ENCODE measurements at places on chromosomes 1 and 21.

DNA sequence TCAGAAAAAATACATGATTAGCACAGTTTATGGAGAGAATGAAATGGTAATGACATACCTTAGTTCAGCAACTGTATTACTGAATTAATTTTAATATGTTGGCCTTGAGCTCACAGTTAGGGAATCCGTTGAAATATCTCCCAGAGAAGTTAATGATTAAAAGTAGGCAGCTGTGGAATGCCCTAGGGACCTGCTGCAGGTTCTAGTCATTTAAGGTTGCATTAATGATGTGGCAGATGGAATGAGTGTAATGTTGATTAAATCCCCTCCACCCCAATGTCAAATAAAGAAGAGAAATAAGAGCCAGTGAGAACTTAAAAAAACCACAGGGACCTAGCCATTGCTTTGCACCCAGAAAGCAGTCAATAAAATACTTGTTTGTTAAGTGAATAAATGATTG, 40.3 kb upstream of the TRIM45 start:
- no peak for DNase-seq

DNA sequence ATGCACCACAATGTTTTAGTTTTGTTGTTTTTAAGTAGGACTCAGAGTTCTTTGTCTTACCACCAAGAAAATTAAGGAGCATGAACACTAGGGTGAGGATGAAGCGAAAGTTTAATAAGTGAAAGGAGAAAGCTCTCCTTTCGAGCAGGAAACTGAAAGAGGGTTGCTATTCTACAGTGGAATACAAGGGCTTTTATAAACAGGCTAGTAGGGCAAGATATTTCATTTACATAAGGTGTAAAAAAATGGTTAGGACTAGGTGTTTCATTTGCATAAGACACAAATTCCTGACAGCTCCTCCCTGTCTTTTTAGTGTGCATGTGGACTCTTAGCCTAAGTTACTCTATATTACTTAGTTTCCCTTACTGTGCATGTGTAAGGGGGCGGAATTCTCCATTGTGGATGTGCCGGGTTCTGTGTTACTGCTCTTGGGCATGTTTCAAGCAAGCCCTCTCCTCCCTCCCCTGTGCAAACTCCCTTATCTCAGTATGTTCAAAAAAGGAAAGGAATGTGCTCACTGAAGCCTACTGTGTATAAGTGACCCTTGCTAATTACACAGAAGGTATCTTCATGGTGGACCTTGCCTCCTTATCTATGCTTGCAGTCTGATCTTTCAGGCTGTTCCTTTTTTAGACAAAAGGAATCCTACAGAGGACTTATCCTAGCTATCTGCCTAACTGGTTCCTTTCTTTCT, 7.3 kb downstream of the TSHB start:
- DNase-seq, result no peak

DNA sequence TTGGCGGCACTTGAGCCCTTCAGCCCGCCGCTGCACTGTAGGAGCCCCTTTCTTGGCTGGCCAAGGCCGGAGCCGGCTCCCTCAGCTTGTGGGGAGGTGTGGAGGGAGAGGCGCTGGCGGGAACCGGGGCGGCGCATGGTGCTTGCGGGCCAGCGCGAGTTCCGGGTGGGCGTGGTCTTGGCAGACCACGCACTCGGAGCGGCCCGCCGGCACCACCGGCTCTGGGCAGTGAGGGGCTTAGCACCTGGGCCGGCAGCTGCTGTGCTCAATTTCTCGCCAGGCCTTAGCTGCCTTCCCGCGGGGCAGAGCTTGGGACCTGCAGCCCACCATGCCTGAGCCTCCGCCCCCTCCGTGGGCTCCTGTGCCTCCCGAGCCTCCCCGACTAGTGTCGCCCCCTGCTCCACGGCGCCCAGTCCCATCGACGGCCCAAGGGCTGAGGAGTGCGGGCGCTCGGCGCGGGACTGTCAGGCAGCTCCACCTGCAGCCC, 673.7 kb upstream of the BRINP3 start:
- DNase-seq, result no peak

DNA sequence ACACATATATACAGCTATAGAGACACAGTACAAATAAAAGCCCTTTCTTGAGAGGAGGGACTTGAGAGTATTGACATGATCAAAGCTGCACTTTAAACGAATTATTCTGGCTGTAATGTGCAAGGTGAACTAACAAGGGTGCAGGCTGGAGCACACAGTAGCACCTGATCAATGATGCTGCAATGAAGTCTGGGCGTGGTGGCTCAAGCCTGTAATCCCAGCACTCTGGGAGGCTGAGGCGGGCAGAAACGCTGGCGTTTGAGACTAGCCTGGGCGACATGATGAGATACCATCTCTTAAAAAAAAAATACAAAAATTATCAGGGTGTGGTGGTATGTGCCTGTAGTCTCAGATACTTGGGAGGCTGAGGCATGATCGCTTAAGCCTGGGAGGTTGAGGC, 14.1 kb upstream of the CTH start:
- DNase-seq, result no peak

- DNase-seq, result no peak
Observed at GRCh38 chr1:172980456-172980855, 70.3 kb downstream of the TNFSF18 start.

- DNase-seq, result no peak
Observed at GRCh38 chr1:200558866-200559459, 61.6 kb downstream of the KIF14 start.

Data from stimulated activated CD8-positive, alpha-beta memory T cell treated with anti-CD3 and anti-CD28 coated beads, Interleukin-7, amount 100 ng/mL, for 24 hours (primary cell).